ENCODE measurements at places on chromosomes 2 and 18.

GRCh38 chr2:1371082-1371481 is 42.2 kb upstream of the TPO start:
- DNase-seq, result no peak

DNA sequence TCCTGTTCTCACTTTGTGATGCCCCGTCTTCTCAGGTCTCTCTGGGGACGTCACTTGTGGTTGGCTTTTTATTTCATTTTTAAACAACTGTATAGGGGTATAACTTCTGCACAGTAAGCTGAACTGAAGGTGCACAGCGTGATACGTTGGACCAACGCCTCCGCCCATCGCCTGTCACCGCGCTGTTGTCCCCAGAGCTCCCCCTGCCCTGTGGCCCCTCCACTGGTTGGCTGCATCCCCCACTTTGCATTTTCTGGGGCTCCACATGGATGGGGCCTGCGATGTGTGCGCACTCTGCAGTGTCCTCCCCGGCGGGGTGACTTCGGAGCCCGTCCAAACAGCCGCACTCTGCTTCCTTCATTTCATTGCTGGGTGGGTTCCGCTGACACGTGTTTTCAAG is 14.3 kb downstream of the GPR35 start:
- no peak for DNase-seq

GRCh38 chr18:49926106-49926745 is 112.9 kb upstream of the ACAA2 start:
- no peak for DNase-seq

GRCh38 chr2:235614176-235614860 is 120.5 kb downstream of the AGAP1 start:
- DNase-seq, result no peak

- DNase-seq, result no peak
These were observed 88.3 kb upstream of the TAF1B start for GRCh38 chr2:9755008-9755407.

DNA sequence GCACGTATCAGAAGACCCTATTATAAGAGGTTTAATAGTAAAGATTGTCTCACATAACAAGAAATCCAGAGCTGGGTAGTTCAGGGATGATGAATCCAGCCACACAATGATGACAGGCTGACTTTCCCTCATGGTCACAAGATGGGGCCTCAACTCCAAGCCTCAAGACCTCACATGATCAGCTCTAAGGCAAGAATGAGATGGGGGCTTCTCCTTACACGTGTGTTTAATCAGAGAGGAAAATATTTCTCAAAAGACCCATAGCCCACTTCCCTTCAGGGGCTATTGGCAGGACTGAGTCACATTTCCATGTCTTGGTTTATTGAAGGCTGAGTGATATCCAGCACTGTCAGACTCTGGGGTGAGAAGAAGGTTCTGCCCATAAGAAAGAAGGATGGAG is 100.2 kb upstream of the FOSL2 start:
- DNase-seq, result no peak

GRCh38 chr18:57864615-57865121 is 61.6 kb upstream of the ATP8B1 start:
- no peak for DNase-seq

DNA sequence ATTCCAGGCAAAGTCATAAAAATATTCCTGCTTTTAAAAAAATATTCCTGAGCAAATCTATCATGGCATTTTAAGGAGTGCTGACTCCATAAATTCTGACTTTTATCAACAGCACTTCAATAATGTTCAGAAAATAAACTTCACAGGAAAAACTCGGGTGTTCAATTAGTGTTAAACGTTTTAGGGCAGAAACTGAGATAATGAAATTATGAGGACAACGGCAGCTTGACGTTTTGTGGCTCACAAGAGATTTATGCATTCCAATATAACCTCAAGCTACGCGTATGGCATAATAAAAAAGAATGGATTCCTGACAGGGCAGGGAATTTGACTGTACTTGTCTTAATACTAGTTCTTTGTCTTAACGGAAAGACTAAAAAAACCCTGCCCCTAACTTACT is 133.2 kb downstream of the ICOS start:
- no peak for DNase-seq

DNA sequence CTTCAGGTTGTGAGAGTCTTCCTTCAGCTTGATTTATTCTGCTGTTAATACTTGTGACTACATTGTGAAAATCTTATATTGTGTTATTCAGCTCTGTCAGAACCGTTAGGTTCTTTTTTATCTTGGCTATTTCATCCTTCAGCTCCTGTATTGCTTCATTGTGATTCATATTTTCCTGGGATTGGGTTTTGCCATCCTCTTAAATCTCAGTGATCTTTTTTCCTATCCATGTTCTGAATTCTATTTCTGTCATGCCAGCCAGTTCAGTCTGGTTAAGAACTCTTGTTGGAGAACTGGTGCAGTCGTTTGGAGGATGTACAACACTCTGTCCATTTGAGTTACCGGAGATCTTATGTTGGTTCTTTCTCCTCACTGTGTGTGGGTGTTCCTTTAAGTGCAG is 19.1 kb downstream of the MSTN start:
- DNase-seq, result no peak

- no peak for DNase-seq
These were observed 1.8 kb downstream of the PDE11A start for GRCh38 chr2:178070824-178071223.

- no peak for DNase-seq
These were observed 26.7 kb upstream of the VWA3B start for GRCh38 chr2:98060277-98060676.

- no peak for DNase-seq
These were observed 92.0 kb downstream of the ZNF236 start for GRCh38 chr18:76914314-76914713.

- no peak for DNase-seq
These were observed 250.5 kb downstream of the GLI2 start for GRCh38 chr2:120985997-120986651.

GRCh38 chr2:182242609-182243008 is 184.2 kb downstream of the PDE1A start:
- DNase-seq, result no peak

DNA sequence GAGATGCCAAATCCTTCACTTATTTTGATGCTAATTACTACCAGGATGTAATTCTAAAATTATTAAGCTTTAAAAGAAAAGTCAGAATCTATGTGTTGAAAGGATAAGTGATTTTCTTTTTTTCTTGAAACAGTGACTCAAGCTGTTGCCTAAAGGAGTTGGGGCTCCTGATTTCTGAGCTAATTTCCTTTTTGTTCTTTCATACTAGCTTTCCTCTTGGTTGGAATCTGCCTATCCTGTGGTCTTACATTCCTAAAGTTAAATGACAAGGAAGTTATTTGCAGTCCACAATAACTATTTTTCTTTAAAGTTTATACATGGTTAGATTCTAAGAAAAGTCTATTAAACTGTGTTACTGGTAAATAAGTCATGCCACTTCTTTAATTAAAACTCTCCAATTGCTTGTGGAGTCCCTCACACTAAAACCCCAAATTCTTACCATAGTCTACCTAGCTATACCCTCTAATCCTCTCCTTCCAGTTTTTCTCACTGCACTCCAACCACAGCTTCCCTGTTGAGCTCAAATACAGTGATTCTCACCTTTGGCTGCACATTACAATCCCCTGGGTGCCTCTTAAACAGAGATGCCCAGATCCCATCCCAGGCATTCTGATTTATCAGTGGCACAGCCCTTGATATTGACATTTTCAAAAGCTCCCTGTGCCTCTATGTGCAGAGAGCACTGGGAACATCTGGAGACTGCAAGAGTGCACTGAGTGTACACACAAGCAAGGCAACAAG is 63.3 kb upstream of the EFEMP1 start:
- no peak for DNase-seq

- DNase-seq, result no peak
These were observed 122.0 kb downstream of the ZNF521 start for GRCh38 chr18:25229920-25230319.

DNA sequence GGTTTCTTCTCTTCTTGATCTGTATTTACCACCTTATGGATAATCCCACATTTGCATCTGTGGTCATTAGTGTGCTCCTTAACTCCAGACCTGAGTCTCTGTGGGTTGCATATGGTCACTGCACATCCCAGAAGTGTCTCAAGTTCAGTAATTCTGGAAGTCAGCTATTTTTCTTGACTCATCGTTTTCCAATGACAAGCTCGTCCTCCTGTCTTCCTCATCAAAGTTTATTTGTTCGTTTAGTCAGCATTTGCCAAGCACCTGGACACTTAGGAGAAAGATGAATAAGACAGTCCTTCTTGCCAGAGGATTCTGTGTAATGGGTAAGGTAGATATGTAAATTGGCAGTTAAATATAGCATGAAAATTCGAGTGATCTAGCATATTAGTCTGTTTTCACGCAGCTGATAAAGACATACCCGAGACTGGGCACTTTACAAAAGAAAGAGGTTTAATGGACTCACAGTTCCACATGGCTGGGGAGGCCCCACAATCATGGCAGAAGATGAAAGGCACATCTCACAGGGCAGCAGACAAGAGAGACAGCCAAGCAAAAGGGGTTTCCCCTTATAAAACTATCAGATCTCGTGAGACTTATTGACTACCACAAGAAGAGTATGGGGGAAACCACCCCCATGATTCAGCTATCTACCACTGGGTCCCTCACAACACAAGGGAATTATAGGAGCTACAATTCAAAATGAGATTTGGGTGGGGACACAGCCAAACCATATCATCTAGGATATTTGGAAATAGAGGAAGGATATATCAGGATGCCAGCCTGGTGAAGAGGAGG is 19.4 kb downstream of the FASTKD2 start:
- DNase-seq, result no peak

DNA sequence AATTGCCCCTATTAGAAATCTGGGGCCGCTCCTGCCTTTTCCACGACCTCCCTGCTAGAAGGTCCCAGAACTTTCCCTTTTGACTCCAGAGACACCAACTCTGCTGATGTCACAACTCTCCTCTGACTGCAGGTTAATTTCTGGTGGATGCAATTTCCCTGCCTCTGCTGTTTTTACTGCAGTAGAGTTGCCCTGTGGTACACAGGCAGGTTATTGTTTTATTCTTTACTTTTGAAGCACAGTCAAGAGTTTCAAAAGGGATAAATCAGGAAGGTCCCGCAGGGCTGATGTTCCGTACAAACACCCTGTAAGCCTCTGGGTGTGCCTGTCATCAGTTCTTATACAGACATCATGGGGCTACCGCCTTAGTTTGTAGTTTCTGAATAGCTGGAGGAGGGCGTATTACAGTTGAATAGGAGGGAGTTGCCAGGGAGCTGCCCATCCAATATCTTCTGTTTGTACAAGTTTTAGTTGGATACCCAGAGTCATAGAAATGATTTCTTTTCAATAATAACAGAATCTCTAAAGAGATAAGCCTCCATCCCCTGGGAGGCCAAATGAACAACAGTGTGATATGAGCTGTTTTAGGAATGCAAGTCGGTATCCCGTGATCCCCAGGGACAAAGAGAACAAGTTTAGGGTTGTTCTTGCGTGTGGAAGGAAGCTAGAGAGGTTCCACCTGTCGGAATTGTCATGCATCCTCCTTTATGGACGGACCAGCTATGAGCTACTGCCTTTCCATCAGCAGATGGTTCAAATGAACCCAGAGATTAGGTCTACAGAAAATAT is 108.4 kb upstream of the COPS8 start:
- DNase-seq, result no peak

- DNase-seq, result no peak
These were observed 38.9 kb downstream of the TMEM17 start for GRCh38 chr2:62467100-62467474.

GRCh38 chr2:85022232-85022631 is 51.3 kb downstream of the KCMF1 start:
- DNase-seq, result no peak

DNA sequence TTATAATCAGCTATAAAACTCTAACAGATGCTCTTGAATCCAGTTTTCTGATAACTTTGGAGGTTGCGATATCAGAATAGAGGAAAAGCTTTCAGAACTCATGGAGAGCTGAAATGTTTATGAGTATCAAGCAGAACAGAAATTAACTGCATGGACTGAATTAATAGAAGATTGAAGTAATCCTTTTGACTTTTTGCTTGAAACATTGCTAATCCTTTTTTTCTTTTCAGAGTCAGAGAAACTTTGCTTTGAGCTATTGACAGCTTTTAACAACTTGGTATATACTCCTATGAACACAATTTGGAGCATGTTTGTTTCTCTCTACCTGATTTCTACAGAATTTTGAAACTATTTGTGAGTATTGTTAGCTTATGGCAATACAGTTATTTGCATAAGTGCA is 1254.8 kb downstream of the LRP1B start:
- no peak for DNase-seq

Data from NCI-H2107 (cell line).